ENCODE measurements at places on chromosomes 13 and 19. TPM values are rescaled to one million over a fixed set of nuclear protein-coding genes. Genes with fewer than 3 reads are reported as not detected.

Gene C19orf81
- not detected for total RNA-seq

Gene CD209
- total RNA-seq, result not detected

Gene ANGPTL8
- 0.18 TPM for total RNA-seq

Gene RBM26
- total RNA-seq, result 13.5 TPM

Gene KLK14
- total RNA-seq, result not detected

Gene ACER1
- not detected for total RNA-seq

Gene KLF2
- total RNA-seq, result 1.00 TPM

Gene IZUMO2
- total RNA-seq, result not detected

Gene ZNF816
- total RNA-seq, result 11.3 TPM

Gene PPM1N
- 2.6 TPM for total RNA-seq

Gene FBXO27
- 2.0 TPM for total RNA-seq

Gene TSSK6
- 1.4 TPM for total RNA-seq

Gene ZSCAN4
- not detected for total RNA-seq

Gene SLC5A5
- not detected for total RNA-seq

Gene B3GLCT
- total RNA-seq, result 6.2 TPM

Gene ZNF865
- 0.43 TPM for total RNA-seq
